ENCODE measurements at places on chromosomes 6 and 20.

- DNase-seq = no peak
Measured at GRCh38 chr20:63765082-63765873, 25.7 kb downstream of the SLC2A4RG start.

- DNase-seq = no peak
Measured at GRCh38 chr6:33631971-33632557, 10.9 kb downstream of the ITPR3 start.

DNA sequence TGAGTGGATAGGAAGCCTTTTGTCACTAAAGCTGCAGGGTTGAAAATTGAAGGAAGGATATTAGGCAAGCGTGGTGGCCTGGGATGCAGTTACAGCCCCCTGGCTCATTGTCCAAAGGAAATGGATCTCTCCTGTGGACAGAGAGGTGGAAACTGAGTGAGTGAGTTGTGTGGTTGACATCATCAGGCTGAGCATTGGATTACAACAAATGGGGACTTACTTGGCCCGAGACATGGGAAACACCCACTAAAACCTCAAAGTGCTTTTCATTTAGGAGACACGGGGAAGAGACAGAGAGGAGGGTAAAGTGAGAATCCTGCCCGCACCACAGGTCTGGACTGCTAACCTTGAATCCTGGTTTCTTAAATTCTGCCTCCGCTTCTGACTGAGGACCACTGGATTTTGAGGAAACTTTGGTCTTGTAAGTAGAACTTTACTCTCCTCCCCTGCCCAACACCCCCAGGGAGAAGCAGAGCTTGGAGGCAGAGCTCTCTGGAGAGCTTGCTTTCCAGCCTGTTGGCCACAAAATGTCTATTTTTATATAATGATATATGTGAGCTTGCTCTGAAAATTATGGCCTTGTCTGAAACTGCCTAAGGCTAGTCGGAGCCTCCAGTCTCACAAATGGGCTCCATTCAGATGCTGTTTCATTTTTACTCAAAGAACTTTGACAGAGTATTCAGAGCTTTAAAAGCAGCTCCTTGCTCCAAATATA is at the start of gene PKIG:
Gene PKIG, plus strand, starts transcription at position 269 of the 715 bp plus-strand sequence. CDS start 31,978 bp downstream, outside the sequence.
- DNase-seq = no peak

- no peak for DNase-seq
Measured at GRCh38 chr20:15113144-15113773, 775.8 kb upstream of the FLRT3 start.

- DNase-seq = no peak
Measured at GRCh38 chr20:62536871-62537401, 61.1 kb upstream of the GATA5 start.

GRCh38 chr6:150191809-150192208 is 49.0 kb downstream of the PPP1R14C start:
- DNase-seq = no peak

- DNase-seq = peak; percentile 9
Measured at GRCh38 chr20:61925555-61926252, 140.0 kb downstream of the TAF4 start.

DNA sequence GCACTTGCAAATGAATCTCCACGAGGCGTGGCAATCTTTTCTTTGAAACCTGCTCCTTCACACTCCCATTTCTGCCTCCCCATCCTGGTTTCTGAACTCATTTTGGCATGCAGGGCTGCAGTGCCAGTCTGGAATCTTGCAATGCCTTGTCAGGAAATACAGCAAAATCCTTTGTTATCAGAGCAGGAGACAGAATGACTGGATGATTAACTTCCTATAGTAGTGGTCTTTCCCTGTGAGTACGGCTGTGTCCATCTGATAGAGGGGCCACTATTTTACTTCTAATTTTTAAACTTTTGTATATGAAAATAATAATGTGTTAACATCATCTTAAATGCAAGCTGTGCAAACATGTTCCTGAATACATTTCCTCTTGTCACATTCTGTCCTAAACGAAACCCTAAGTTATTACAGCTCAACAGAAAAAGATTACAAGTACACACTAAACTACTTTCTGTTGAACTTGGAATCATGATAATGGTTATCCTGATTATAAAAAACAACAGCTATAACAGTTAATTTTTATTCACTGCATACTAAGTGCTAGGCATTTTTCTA is 140.2 kb downstream of the KIF13A start:
- no peak for DNase-seq

GRCh38 chr6:151004383-151005024 is 139.0 kb downstream of the MTHFD1L start:
- peak; percentile 37 for DNase-seq

GRCh38 chr6:5206920-5207561 is 53.7 kb downstream of the LYRM4 start:
- DNase-seq = no peak

DNA sequence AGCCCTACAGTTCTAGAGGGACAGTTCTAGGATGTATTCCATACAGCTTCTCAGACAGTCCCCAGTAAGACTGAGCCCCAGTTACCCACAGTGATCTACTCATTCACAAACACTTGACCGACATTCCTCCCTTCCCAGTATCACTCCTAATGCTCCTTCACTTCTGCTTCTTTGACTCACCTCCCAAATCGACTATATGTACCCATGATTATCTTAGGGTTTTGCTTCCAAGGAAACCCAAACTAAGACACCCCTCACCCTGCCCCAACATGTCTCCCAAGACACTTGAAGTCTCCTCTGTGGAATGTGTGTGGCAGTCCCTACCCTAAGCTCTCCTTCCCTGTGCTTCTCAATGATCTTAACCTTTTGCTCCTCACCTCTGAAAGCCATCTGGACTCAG is 23.6 kb upstream of the TGM6 start:
- no peak for DNase-seq

GRCh38 chr6:138422861-138423260 is 18.8 kb downstream of the HEBP2 start:
- no peak for DNase-seq

GRCh38 chr6:12051861-12052368 is 39.8 kb downstream of the HIVEP1 start:
- no peak for DNase-seq

DNA sequence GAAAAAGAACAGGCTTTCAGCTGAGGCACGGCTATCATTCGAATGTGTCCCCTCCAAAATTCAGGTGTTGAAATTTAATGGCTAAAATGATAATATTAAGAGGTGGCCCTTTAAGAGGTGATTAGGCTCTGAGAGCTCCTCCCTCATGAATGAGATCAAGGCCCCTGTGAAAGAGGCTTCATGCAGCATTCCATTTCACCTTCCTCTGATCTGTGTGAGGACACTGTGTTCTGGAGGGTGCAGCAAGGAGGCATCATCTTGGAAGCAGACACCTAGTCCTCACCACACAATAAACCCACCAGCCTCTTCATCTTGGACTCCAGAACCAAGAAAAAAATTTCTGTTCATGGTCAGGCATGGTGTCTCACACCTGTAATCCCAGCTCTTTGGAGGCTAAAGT is 56.4 kb downstream of the PPP1R14C start:
- no peak for DNase-seq

- no peak for DNase-seq
Measured at GRCh38 chr6:109690373-109690736, 647 bp downstream of the AK9 start.

- DNase-seq = no peak
Measured at GRCh38 chr6:164547076-164547475, 762.3 kb downstream of the C6orf118 start.

DNA sequence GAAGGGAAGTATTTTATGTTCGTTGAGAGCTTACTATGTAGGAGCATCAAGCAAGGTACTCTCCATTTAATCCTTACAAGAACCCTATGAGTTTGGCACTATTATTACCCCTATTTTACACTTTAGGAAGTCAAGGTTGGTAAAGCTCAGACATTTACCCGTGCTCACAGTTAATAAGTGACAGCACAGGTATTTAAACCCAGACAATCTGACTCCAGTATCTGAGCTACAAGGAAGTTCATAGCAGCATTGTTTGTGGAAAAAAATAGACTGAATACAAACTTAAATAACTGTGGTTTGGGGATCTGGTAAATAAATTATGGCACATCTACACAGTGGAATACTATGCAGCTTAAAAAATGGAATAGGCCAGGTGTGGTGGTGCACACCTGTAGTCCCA is 21.2 kb upstream of the GMNN start:
- DNase-seq = no peak

DNA sequence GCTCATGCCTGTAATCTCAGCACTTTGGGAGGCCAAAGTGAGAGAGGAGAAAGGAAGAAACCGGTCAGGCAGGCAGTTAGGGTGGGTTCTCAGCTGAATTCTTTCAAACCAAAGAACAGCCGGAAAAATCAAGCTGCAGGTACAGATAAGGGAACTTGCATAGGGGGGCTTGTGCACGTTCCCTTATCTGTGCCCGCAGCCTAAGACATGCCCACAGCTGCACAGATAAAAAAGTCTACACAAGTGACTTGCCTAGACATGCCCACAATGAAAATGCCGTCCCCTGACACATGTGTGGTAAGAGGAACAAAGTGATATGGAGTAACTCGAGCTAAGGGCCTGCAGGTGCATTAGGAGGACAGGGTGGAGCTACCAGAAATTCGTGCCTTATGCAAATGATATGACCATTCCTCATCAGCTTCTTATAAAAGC is 175.8 kb upstream of the SALL4 start:
- no peak for DNase-seq

DNA sequence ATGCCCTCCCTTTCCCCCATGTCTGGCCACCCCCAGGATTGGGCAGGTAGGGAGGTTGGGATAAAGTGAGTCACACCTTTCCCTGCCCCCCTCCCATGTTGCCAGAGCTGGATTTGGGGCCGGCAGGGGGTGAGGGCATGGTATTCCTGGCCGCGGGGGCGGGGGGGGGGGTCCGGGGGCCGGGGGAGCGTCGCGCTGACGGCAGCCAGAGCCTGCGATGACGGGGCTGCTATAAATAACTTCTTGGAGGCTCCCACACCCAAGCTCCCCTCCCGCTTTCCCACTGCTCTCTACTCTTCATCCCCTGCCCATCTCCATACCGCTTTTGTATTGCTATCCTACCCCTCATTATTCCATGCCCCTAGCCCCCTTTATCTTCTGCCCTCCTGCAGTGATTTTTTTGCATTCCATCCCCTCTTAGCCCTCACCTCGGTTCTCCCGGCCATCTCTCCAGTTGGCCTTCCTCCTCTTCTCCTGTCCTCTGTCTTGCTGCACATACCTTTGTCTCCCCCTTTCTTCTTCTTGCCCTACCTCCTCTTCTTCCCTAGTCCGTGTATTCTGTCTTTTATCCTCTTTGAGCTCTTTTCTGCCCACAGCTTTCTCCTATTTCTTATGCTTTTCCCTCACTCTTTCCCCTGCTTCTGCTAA is 13.8 kb downstream of the SYNGAP1 start:
- no peak for DNase-seq

DNA sequence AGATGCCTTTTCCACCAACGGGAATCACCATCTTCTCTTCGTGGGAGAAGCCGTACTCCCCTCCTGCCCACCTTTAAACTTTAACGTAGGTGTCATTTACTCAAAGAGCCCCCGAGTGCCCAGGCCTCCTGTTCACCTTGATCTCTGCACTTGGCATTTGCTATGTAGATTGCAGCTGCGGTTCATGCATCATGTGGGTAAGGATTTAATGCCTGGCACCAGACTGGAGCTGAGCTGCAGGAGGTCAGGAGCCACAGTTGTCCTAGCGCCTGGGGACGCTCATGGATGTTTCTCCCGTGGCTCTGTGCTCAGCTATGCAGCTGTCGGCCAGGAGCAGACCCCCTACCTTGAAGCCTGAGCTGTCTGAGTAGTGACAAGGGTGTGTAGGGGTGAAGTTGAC is 133.7 kb downstream of the CDH4 start:
- DNase-seq = no peak

- no peak for DNase-seq
Measured at GRCh38 chr6:82080767-82081166, 166.8 kb downstream of the IBTK start.

DNA sequence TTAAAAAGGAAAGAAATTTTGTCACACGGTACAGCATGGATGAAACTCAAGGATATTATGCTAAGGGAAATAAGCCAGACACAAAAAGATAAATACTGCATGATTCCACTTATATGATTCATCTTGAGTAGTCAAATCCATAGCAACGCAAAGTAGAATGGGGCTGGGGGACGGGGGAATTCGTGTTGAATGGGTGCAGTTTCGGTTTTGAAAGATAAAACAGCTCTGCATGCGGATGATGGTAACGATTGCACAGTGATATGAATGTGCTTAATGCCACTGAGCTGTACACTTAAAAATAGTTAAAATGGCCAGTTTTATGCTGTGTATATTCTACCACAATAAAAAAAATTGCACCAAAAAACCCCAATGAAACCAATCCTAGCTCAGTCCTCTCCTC is 52.9 kb upstream of the SIRPA start:
- DNase-seq = no peak

DNA sequence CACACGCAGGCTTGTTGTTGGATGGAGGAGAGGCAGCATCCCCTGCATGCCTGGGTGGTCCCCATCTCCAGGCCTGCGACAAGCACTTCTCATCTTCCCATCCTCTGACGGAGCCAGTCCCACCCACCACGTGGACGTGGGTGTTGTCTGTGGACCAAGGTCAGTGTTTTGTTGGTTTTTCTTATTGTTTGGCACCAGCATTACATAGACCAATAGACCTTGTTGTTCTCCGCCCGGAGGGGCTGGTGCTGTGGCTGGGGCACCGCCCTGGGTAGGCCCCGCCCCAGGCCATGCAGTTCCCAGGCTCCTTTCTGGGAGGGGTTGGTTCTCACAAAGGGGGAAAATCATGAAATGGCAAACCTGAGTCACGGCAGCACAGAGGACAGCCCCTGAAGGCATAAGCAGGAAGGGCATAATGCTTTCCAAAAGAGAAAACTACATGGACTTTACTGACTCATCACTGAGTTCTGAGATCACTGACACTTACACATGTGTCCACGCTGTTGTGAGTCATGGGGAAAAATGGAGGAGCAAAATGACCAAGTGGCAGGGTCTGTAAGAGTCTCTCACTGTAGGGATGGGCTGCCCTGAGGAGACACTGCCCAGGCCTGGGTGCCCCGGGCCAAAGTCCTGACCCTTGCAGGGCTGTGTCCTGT is 90.8 kb downstream of the THBS2 start:
- DNase-seq = no peak

GRCh38 chr20:59002874-59003399 is 4.1 kb downstream of the CTSZ start:
- DNase-seq = no peak

- DNase-seq = no peak
Measured at GRCh38 chr20:24838546-24839535, 110.2 kb upstream of the CST7 start.

DNA sequence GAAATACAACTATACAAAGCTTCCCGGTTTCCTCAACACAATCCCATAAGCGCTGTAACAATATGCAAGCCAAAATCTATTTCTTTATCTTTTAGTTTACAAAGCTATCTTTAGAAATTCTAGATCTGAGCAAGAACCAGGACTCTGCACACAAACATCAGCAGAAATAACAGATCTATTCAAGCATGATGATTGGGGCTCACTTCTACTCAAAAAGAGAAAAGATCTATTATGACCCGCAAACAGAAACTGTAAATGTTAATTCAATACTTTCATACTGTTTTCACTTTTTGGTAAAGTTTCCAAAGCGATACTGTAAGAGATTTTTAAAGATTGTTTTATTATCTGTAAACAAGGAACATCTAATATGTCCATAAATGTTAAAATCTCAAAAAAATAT is 86.6 kb downstream of the SESN1 start:
- DNase-seq = no peak

All from NCI-H2081 treated with DMSO at 0.1 percent for 48 hours (cell line).